ENCODE measurements at places on chromosomes 5 and 9.

- no peak overlapping the region for H3K27ac ChIP-seq
- H3K4me3 ChIP-seq: no peak overlapping the region
- DNase-seq: no peak
- H3K27me3 ChIP-seq: no peaks in the 10 kb centered on the region
- peaks cover 8% of the 10 kb centered on the region for H3K4me1 ChIP-seq
Measured at GRCh38 chr9:95023217-95024003, 294.1 kb downstream of the FANCC start.

DNA sequence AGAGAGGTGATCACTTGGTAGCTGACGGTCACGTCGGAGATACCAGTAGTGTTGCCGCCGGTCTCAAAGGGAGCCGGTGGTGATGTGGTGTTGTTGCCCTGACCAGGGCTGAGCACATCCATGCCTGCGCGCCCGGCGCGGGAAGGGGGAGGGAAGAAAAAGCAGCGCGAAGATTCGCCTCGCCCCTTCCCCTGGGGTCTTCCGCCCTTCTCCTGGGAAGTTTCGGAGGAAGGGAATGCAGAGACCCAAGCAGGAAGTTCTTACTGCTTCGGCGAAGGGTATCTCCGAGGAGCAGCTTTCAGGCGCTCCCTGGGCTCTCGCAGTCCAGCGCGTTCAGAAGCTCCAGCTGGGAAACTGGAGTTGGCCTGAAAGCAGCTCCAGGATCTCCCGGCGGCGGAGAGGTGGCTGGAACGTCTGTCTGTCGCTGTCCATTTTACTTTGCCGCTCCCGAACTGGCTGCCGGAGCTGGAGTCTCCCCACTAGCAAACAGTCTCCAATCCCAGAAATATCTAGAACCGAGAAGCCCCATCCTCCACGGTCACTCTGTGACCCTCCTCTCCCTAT, 565 bp downstream of the HTR1A start:
- H3K4me1 ChIP-seq: peaks cover 58% of the 10 kb centered on the region
- H3K27me3 ChIP-seq: peaks cover 37% of the 10 kb centered on the region
- peak; percentile 38 for DNase-seq
- H3K36me3 ChIP-seq: peaks cover 2% of the 10 kb centered on the region
- H3K27ac ChIP-seq: no peak overlapping the region
- H3K4me3 ChIP-seq: peak overlapping the region; percentile 88

GRCh38 chr9:23769307-23769935, 56.6 kb downstream of the ELAVL2 start:
- no peaks in the 10 kb centered on the region for H3K27me3 ChIP-seq
- no peak overlapping the region for H3K4me3 ChIP-seq
- H3K4me1 ChIP-seq: peaks cover 85% of the 10 kb centered on the region

DNA sequence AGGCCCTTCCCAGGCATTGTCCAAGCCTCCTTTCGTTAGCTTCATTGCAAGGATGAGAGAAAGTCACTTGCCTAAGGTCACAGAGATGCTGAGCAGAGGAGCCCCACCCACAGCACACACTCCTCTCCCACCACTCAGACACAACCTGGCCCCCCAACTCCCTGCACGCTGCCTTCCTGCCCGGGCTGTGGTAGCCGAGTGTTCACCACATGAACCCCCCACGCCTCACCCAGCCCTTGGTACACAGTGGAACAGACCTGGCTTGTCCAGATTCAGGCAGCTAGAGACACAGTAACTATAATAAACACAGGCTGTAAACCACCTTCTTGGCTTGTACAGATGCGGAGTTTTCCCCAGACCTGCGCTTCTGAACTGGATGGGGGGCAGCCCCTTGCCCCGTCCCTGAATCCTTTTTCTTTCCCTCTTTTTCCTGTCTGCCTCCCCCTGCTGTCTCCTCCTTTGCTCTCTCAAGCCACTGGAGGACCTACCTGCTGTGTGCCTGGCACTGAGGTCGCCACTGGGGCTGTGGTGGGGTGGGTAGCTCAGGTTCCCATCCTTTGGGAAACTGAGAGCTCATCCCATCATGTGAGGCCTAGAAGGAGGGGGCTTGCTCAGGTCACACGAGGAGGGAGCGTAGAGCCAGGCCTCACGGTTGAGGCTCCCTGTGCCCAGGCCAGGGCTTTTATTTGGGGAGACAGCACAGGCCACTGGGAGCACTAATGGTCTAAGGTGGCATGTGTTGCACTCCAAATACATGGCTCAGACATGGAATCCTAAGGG, 55.7 kb upstream of the SYNPO start:
- no peaks in the 10 kb centered on the region for H3K36me3 ChIP-seq
- no peak overlapping the region for H3K4me3 ChIP-seq
- no peak overlapping the region for H3K27ac ChIP-seq
- DNase-seq: no peak
- no peaks in the 10 kb centered on the region for H3K27me3 ChIP-seq
- peaks cover 3% of the 10 kb centered on the region for H3K4me1 ChIP-seq

GRCh38 chr5:148342371-148343045, 7.1 kb downstream of the SPINK9 start:
- no peak overlapping the region for H3K4me3 ChIP-seq
- H3K36me3 ChIP-seq: no peaks in the 10 kb centered on the region
- no peak overlapping the region for H3K27ac ChIP-seq
- H3K27me3 ChIP-seq: no peaks in the 10 kb centered on the region
- DNase-seq: no peak
- H3K4me1 ChIP-seq: no peaks in the 10 kb centered on the region

- H3K27ac ChIP-seq: no peak overlapping the region
- no peaks in the 10 kb centered on the region for H3K36me3 ChIP-seq
- no peaks in the 10 kb centered on the region for H3K4me1 ChIP-seq
- no peaks in the 10 kb centered on the region for H3K27me3 ChIP-seq
- no peak for DNase-seq
- H3K4me3 ChIP-seq: no peak overlapping the region
Measured at GRCh38 chr5:66438696-66439095, 157.5 kb upstream of the MAST4 start.

- no peak overlapping the region for H3K27ac ChIP-seq
- H3K27me3 ChIP-seq: peaks cover 3% of the 10 kb centered on the region
- H3K36me3 ChIP-seq: peaks cover 6% of the 10 kb centered on the region
Measured at GRCh38 chr5:170442921-170443320, 53.8 kb upstream of the KCNMB1 start.

DNA sequence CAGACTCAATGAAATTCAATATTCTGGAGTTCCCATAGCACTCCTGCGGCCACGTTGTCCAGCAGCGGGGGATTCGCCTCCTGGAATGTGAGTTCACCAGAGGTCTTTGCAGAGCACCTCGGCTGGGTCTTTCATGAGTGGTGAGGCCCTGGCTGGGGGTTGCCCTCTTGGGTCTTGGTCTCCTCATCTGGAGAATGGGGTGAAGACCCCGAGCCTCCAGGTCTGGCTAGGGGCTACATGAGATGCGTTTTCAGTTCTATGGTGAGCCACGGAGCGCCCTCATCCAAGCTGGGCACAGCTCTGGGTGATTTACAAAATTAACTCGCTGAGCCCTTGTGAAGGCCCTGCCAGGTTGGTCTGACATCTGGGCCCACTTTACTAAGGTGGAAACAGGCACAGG, 37.5 kb upstream of the RXRA start:
- H3K4me1 ChIP-seq: peaks cover 2% of the 10 kb centered on the region
- no peak for DNase-seq
- no peak overlapping the region for H3K4me3 ChIP-seq
- H3K27ac ChIP-seq: no peak overlapping the region
- H3K36me3 ChIP-seq: no peaks in the 10 kb centered on the region

DNA sequence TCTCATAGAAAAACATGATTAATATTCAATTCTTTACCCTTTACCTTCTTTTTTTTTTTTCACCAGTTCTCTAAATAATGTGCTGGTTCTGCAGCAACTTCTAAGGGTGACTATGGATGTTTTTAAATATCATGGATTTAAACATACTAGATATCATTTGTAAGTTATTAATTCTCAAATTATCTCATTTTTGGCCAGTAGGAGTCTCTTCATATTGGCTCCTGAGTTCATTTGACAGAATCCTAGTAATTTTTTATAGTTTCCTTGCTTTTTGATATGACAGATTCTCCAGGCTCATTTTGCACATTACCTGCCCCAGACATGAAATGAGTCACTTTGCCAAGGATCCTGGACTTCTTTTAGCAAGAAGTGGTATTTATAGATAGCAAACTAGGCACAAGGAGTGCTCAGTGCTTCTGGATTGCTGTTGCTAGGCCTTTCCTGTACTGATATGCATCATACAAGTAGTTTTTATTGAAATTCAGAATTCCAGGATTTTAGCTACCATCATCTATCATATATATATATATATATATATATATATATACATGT, 201.3 kb upstream of the IL12B start:
- no peak overlapping the region for H3K27ac ChIP-seq
- H3K36me3 ChIP-seq: no peaks in the 10 kb centered on the region
- DNase-seq: no peak
- H3K4me1 ChIP-seq: no peaks in the 10 kb centered on the region
- peaks cover 3% of the 10 kb centered on the region for H3K27me3 ChIP-seq

DNA sequence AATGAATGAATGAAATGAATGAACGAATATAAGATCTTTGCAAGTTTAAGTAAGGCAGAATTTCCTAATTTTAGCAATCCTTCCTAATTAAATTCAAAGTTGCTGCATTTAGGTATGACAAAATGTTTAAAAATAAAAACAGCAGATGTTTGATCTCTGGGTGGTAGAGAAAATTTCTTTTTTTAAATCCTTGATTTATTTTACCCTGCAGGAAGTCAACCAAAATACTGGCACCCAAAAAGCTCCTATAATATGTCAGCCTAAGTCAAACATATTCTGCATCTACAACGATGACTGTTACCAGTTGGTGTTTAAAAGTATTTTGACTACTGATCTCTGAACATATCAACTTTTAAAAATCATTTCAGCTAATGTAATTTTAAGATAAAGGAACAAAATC, 58.4 kb downstream of the TTC39B start:
- DNase-seq: no peak
- no peaks in the 10 kb centered on the region for H3K36me3 ChIP-seq
- 0 out of 2 replicates have a peak overlapping the region, but pooled peaks have one; percentile 54 for H3K27ac ChIP-seq
- H3K4me3 ChIP-seq: no peak overlapping the region
- H3K27me3 ChIP-seq: no peaks in the 10 kb centered on the region
- peaks cover 53% of the 10 kb centered on the region for H3K4me1 ChIP-seq

- H3K27ac ChIP-seq: no peak overlapping the region
- H3K27me3 ChIP-seq: no peaks in the 10 kb centered on the region
- H3K36me3 ChIP-seq: no peaks in the 10 kb centered on the region
- no peak for DNase-seq
- H3K4me1 ChIP-seq: peaks cover 2% of the 10 kb centered on the region
Measured at GRCh38 chr9:109894473-109894872, 114.5 kb downstream of the PALM2AKAP2 start.

- no peaks in the 10 kb centered on the region for H3K36me3 ChIP-seq
- no peak for DNase-seq
- no peak overlapping the region for H3K4me3 ChIP-seq
Measured at GRCh38 chr9:89880721-89881120, 275.9 kb downstream of the GADD45G start.

DNA sequence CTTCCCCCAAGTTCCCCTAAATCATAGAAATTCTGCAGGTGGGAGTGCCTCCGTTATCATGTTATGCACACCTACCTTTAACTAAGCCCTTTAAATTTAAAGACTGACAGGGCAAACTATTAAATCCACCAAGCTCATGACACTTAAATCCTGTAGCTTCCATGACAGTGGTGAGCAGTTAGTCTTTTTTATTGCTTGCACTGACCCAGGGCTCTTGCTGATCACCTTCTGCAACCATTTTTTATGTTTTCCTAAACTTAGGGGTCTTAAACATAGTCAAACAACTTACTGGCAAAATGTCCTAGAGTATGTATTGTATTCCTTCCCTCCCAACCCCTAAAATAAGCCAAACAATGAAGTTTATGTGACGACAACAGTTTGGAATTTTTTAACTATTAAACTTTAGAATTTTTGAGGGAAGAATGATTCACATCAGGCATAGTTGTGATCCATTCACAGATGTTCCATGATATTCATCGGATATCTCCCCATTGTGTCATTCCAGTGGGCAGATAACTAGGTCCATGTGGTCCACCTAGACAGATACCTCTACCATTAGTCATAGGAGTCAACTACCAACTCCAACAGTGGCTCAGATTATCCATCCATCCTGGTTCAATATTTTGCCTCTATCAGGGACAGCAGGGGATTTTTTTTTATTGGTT, 283.1 kb downstream of the ADAMTS6 start:
- no peak for DNase-seq
- no peaks in the 10 kb centered on the region for H3K27me3 ChIP-seq
- H3K4me1 ChIP-seq: peaks cover 4% of the 10 kb centered on the region
- no peaks in the 10 kb centered on the region for H3K36me3 ChIP-seq
- no peak overlapping the region for H3K27ac ChIP-seq

DNA sequence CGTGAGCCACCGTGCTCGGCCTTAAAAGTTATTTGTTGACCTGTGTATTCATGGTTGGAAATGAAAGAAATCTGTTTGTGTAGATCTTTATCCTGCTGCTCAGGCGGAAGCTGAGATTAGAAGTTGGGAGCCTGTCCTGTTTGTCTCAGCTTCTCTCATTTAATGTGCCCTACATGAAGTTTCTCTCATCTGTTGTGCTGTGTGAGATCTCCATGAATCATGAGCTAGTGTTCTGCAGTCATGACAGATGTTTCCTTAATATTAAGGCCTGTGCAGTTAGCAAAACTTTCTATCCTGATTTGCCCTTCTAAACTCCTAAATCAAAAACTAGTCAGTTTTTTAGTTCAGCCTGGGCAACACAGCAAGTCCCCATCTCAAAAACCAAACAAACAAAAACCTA, 59.5 kb downstream of the FAM78A start:
- DNase-seq: no peak
- peaks cover 27% of the 10 kb centered on the region for H3K36me3 ChIP-seq
- H3K4me1 ChIP-seq: peaks cover 27% of the 10 kb centered on the region
- H3K27me3 ChIP-seq: no peaks in the 10 kb centered on the region
- H3K27ac ChIP-seq: no peak overlapping the region

DNA sequence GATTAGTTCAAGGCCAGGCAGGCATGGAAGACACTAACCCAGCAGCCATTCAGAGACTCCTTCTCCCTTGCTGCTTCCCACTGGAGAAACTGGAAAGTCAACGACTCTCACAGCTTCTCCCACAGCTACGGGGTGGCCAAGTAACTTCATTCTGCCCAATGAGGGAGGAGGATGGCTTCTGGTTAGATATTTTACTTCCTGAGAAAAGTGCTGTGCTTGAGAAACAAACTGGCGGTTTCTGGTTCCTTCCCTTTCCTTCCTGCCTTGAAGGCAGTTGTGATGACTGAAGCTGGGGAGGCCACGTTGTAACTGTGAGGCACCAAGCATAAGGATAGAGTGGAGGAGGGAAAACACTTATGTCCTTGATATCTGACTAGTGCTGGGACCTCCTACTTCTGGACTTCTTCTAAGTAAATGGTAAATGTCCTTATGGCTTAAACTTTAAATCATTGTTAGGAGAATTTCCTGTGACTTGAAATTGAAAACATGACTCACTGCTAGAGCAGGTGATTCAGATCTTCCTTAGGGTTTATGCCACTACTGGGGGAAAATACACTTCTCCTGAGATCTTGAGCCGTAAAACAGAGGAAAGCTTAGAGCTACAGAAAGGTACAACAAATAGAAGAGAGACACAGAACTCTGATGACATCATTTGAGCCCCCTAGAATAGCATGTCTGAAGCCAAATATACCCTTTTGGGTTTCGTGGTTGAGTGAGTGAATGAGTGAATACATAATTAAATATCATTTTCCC, 3.1 kb upstream of the GNPDA1 start:
- H3K36me3 ChIP-seq: peaks cover 6% of the 10 kb centered on the region
- no peak overlapping the region for H3K27ac ChIP-seq

GRCh38 chr9:82080265-82080664, 91.7 kb downstream of the SPATA31D1 start:
- peaks cover 9% of the 10 kb centered on the region for H3K4me1 ChIP-seq
- no peak overlapping the region for H3K27ac ChIP-seq
- no peaks in the 10 kb centered on the region for H3K36me3 ChIP-seq
- no peak for DNase-seq
- H3K27me3 ChIP-seq: no peaks in the 10 kb centered on the region

Measured in WTC11 (cell line).